ENCODE measurements at places on chromosomes 2 and 18.

DNA sequence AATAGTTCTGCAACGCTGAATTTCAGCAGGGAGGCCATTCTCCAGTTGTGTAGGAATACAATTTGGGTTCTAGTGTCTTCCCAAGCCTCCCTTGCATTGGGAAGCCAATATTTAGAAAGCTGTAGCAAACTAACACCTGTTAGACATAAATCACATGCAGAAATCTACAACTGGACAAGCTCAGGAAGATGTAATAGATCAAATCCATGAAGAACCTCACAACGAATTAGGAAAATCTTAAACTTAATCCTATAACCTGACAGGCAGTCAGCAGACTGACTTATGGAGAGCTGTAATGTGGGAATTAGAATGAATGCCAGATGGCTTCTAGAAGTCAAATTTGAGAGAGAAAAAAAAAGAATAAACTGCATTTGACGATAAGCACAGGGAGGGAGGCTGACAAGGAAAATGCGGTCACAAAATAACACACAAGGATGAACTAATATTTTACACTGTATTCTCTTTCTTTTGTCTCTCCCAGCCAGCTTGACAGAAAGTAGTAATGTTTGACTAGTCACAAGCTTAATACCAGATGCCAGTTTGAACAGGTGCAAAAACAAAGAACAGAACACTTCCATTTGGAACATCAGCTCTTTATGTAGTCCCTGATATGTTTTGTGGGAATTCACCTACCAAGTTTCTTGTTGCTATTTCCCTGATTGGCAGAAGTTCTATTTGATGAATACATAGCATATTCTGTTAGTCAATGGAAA, 50.8 kb upstream of the FANCL start:
- no peak for DNase-seq

DNA sequence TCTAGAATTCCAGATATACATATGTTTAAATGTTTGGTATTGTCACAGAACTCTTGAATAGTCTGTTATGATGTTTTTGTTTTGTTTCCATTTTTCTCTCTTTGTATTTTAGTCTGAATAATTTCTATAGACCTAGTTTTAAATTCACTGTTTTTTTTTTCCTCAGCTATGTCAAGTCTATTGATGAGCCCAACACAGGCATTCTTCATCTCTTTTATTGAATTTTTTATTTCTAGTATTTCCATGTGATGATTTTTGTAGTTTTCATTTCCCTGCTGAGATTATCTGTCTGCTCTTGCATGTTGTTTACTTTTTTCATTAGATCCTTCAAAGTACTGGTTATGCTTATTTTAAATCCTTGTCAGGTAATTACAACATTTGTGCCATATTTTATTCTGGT, 254.7 kb downstream of the C1D start:
- DNase-seq = no peak

DNA sequence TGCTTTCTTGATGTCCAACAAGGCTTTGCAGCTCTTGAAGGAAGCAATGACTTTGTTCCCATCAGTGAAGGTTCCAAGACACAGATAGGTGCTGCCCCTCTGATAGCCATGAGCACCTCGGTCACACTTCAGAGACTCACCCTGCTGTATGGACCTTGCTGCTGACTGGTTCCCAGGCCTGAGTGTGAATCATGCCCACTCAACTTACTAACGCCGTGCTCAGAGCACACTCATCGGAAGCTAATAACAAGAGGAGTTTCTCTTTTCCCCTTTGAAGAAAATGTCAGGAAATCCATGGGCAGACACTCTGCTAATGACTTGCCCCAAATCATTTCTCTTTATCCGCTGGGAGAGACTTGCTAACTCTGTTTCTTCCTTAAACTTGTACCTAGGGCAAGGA, 83.8 kb upstream of the ARL4C start:
- DNase-seq = no peak

GRCh38 chr2:175017618-175018414, 12.6 kb upstream of the CHN1 start:
- no peak for DNase-seq

DNA sequence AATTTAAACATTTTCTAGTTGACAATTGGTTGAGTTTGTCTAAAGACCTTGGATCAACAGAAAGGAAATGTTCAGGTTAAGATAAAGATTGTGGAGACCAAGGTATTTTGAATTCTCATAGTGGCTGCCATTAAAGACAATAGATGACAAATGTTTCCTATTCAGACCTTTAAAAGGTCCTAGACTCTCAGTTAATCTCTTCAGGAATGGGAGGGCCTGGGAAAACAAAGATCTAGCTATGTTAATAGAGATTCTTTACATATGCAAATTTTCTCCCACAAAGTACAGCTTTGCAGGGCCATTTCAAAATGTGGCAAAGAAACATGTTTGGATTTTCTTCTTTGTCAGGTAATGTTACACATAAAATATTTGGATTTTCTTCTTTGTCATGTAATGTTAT, 403.9 kb downstream of the SPAG16 start:
- no peak for DNase-seq

DNA sequence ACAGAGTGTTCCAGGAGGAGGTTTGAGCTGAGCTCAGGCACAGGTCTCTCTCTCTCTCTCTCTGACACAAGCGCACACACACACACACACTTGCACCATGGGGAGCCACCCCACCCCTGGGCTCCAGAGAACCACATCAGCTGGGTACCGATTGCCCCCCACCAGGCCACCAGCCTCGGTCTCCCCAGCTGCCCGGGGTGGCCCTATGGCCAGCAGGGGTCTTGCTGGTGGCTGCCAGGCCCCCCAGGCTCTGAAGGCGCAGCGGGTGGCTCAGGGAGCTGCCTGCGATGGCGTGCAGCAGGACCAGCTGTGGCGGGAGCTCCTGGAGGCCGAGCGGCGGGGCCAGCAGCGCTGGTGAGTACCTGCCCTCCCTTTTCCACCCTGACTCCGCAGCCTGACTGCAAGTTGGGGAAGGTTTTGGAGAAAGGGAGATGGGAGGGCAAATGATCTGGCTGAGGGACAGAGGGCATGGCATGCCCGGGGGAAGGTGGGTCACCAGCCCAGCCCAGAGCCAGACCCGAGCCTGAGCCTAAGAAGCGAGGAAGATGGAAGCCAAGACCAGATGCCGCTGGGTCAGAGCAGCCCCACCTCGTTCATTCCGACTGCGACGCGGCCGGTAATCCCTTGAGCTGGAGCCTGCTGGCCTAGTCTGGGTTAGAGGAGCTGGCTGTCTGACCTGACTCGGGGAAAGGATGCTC, 21.9 kb upstream of the SLC66A3 start:
- no peak for DNase-seq

GRCh38 chr2:122391726-122392125, 636.3 kb downstream of the TSN start:
- no peak for DNase-seq

DNA sequence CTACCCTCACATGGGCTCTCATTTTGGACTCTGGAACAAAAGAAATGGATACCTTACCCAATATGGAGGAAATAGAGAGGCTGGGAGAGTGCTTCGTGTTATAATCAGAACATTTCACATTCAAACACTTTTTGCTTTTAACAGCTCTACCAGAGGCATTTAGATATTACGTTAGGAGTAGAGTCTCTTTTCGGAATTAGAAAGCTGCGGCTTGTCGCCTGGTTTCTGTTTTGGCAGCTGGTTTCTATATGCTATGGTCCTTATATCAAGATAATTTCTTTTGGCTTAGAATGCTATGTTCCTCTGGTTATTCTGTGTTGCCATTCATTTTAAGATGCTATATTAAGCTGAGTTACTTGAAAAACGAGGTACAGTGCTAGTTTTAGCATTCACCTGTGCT, 392.8 kb upstream of the GALNT5 start:
- no peak for DNase-seq

GRCh38 chr2:115174651-115175050, 732.2 kb downstream of the DPP10 start:
- DNase-seq = no peak

- no peak for DNase-seq
Observed at GRCh38 chr2:222862106-222862908, 1.5 kb downstream of the ACSL3 start.

DNA sequence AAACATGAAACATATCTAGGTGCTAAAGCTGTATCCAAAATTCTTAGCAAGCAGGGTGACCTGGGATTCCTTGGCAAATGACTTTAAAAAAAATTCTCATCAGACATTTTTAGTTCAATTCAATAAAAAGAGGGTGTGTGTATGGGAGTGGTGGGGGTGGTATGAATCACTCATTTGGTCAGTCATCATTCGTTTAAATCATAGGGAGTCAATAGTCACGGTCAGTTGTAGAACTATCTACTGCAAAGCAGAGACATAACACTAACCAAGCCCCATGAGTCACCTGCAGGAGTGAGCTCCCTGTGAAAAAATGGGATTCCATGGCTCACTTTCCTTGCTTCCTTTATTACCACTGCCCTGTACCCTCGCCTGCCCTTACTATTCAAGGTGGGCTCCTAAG, 380.6 kb upstream of the TCF4 start:
- DNase-seq = no peak

- no peak for DNase-seq
Observed at GRCh38 chr18:24677011-24677410, 216.6 kb downstream of the HRH4 start.

DNA sequence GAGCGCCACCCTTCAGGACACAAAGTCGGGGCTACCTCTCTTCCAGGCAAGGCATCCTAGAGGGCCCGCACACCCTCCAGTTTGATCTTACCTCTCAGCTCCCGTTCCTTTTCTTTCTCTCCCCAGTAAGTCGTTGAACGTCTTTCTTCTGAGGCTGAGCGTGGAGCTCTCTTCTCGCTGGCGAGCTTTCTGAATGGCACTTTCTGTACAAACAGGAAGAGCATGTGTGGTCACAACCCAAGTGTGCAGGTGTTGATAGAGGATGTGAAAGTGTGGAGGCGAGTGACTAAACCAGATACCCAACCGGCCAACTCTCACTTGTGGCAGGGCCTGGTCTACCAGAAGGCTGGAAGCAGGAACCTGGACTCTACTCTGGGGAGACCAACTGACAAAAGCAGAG, at the start of gene AFF3:
Gene AFF3, minus strand, starts transcription at position 198 of the 400 bp plus-strand sequence. CDS start 38,136 bp downstream, outside the sequence.
- peak; percentile 78 for DNase-seq

DNA sequence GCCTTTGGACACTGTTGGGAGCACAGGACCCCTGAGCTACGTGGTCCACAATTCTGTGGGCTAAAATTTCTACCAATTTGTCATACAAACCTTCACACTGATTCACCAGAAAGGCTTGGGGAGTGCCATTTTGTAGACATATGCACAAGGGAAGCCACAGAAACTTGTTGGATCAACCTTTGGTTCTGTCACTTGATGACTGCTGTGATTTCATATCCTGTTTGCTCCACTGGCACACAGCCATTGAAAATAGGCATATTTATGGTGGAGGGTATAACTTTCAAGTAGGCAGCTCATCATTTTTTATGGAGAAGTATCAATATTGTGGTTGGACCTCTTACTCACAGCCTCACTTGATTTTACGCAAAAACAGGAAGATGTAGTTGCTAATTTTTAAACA, 10.5 kb downstream of the NAPG start:
- DNase-seq = no peak

- DNase-seq = no peak
Observed at GRCh38 chr2:10993001-10993481, 81.3 kb downstream of the KCNF1 start.

- no peak for DNase-seq
Observed at GRCh38 chr2:216214768-216215167, 105.6 kb downstream of the XRCC5 start.

DNA sequence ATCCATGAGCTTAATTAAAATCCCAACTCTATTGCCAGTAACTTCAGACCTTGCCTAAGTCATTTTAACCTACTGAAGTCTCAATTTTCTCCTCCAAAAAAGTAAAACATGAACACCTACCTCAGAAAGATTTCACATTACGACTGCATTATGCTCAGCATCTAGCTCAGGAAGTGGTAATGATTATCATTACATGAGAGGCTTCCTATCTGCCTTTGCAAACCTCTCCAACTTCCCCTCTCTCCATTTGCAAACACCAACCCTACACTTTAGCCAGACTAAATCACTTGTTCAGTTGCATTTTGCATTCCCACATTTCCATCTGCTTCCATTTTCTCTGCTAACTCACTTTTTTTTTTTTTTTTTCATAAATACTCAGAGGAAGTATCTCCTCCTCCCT, 6.8 kb downstream of the SLC38A11 start:
- no peak for DNase-seq

GRCh38 chr2:164840458-164840929, 1.1 kb downstream of the COBLL1 start:
- DNase-seq = peak; percentile 45

GRCh38 chr2:43246641-43247040, 20.2 kb upstream of the ZFP36L2 start:
- DNase-seq = no peak

- DNase-seq = no peak
Observed at GRCh38 chr2:214560618-214561190, 149.8 kb downstream of the VWC2L start.

GRCh38 chr2:240155048-240155744, 14.7 kb upstream of the OTOS start:
- no peak for DNase-seq

DNA sequence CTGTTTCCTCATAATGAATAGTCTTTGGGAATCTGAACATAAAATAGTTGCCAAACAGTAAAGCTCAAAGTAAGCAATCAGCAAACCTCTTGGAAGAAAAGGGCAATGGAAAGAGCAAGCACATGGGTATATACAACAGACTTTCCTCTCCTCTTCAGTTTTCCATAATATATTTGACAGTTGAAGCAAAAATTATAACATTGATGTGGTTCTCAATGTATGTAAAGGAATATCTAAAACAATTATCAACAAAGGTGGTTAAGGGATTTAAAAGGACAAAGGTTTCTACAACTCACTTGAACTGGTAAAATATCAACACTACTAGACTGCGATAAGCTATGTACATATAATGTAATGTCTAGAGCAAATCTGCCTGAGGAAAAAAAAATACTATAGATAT, 168.6 kb upstream of the SMAD7 start:
- DNase-seq = no peak

- peak; percentile 10 for DNase-seq
Observed at GRCh38 chr2:20589975-20590703, 60.8 kb downstream of the HS1BP3 start.

DNA sequence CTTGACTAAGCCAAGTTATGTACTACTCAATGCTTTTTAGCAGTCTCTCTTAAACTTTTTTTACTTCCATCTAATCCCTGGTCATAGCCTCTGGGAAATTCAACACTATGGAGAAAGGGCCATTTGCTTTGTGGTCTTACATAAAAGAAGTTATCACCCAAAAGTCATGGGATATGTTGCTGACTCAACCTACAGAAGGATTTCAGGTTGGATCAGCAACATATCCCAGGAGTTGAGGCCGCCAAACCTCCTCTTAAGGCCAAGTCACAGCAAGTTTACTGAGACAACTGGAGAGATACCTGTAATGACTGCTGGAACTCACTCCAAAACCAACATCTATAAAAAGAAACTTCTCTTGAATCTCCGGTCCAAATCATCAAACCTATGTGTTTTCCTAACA, 141.1 kb downstream of the IRS1 start:
- no peak for DNase-seq

GRCh38 chr2:10242451-10242850, 60.3 kb upstream of the HPCAL1 start:
- DNase-seq = peak; percentile 11

Measured in CD4-positive, alpha-beta T cell treated with Interleukin-15 for 1 hour (primary cell).